ENCODE measurements at places on chromosomes 6 and 20.
A peak's percentile ranks its signal among the peaks of the same experiment; 100 is the strongest.

DNA sequence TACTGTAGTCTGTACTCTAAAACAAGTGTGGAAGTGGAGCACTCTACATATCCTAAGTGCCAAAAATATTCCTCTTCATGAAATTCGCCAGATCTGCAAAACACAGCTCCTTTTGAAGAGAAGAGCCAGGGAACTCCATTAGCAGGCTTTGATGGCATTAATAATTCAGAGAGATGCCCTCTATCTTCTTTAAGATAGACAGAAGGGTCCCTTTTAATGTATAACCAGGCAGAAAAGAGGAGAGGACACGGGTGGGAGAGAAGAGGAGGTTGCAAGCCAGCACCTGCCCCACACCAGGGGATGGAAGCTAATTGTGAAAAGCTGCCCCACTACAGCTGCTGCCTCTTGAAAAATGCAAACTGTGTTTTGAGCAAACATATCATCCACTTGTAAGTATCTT lies 3.7 kb upstream of the RFPL4B start:
- DNase-seq: no peak

- no peak for DNase-seq
Measured at GRCh38 chr6:84392261-84392660, 164.8 kb upstream of the CEP162 start.

GRCh38 chr20:57622579-57623381 lies 2.6 kb upstream of the ZBP1 start:
- DNase-seq: no peak

GRCh38 chr6:158409451-158409850 lies 97.2 kb downstream of the TULP4 start:
- no peak for DNase-seq

GRCh38 chr6:162074641-162075275 lies 652.8 kb downstream of the PRKN start:
- DNase-seq: no peak

- DNase-seq: no peak
Measured at GRCh38 chr20:7736336-7736735, 203.9 kb downstream of the HAO1 start.

DNA sequence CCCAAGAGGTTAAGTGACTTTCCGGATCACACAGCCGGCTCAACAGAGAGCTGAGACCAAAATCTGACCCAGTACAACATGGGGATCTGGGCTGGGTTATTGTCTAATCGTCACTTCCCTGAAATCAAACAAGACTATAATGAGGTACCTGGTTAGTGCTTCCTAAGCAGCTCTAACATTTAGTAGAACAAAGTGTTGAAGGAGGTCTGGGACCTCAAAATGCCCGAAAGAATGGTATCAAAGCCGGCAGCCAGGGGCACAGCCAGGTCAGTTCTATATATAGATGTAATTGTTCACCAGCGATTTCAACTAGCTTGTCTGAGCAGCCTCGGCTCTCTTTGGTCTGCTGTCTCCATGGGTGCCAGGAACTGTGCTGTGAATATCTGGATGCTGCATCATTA lies 245.5 kb upstream of the ECI2 start:
- DNase-seq: no peak

GRCh38 chr20:53829255-53829723 lies 235.7 kb upstream of the ZNF217 start:
- DNase-seq: peak; percentile 12

DNA sequence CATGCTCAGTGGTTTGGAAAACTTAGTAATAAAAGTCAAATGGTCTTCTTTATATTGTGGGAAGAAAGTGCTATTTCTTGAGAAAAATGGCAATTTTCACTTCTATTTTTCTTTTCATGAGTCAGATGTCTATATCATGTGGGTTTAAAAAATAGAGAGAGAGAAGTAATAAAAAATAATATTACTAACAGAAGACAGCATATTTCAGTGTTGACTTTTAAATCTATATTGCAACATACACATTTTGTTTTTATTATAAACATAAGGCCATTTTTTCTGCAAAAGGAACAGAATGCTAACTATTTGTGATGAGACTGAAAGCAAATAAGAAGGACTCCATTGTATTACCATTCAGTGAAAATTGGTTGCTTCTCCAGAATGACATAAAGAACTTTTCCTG lies 135.1 kb upstream of the CNR1 start:
- no peak for DNase-seq

- no peak for DNase-seq
Measured at GRCh38 chr6:163902993-163903392, 488.5 kb downstream of the QKI start.

- no peak for DNase-seq
Measured at GRCh38 chr6:161199850-161200249, 74.0 kb downstream of the AGPAT4 start.

- no peak for DNase-seq
Measured at GRCh38 chr20:16922834-16923233, 174.7 kb downstream of the OTOR start.

GRCh38 chr20:49430320-49430719 lies 52.1 kb downstream of the KCNB1 start:
- no peak for DNase-seq

Data from hematopoietic multipotent progenitor cell treated with erythropoietin and hydrocortisone succinate and interleukin-3 and kit ligand, for 15 days (in vitro differentiated cells).